ENCODE measurements at places on chromosomes 3 and 15.
A peak's percentile ranks its signal among the peaks of the same experiment; 100 is the strongest.

DNA sequence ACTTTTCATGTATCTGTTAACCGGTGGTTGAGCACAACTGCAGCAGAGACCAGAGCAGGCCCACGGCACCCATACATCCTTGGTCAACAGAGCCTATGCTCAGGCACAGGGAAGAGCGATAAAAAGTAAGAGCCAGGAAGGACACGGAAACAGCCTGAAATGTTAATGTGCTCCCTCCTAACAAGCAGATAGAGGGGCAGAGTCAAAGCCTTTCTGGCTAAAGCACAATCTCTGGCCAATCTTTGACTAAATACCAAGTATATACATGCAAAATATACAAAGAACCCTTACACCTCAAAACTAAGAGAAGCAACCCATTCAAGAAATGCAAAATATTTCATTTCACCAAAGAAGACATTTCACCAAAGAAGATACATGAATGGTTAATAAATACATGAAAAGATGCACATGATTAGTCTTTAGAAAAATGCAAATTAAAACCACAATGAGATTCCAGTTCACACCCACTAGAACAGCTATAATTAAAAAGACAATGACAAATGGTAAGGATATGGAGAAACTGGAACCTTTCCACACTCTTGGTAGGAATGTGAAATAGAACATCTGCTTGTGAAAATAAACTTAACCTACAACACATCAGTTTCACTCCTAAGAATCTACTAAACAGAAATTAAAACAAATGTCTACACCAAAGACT lies 88.0 kb downstream of the OSBPL10 start:
- peak; percentile 46 for DNase-seq

- no peak for DNase-seq
Observed at GRCh38 chr3:176505878-176506621, 691.2 kb downstream of the TBL1XR1 start.

DNA sequence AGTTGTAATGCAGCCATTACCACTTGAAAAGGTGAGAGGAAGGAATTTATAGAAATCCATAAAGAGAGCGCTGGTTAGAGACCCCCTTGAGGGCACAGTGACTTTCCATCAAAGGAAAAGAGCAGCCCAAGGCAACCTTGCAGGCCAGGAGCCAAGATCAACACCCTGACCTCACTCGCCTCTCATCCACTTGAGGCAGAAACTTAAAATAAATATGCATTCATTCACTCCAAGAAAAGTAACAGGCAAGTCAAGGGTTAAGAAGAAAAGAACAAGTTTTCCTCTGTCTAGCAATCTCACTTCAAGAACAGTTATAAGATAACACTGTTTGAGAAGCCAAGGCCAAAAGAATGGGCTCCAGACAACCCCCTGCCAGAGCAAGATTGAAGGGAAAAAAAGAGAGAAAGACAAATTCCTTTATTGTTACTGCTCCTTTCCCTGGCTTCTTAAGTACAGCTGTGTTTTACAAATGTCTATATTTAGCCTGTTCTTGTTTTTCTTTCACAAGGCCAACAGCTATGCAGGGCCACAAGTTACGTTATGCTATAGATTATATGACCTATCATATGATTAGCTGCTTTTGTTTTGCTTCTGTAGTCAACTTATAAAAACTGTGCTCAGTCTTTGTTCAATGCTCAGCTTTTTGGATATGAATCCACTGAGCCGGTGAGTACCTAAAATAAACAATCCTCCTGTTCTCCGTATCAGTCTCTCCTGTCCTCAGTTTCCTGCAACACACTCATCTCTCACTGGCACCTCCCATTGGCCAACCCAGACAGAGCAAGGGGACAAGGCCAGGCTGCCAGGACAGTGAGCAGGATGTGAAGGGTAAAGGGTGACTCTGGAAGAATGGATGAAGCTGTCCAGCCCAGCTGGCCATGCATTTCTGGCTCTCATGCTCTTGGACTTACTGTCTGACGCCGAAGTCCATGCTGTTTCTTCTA lies 15.8 kb upstream of the SSUH2 start:
- DNase-seq = peak; percentile 36

DNA sequence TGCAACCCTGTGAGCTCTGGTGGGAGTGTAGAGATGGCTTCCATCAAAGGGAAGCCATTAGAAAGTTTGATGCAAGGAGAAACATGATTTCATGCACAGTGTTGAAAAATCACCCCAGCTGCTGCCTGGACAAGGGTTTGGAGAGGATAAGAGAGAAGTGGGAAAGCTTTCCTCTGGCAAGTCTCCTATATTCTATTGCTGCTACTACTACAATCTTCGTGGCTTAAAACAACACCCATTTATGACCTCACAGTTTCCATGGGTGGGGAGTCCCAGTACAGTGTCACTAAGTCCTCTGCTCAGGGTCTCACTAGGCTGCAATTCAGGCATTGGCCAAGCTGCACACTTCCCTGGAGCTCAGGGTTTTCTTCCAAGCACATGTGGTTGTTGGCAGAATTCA lies 229.3 kb downstream of the TAFA4 start:
- DNase-seq = no peak

GRCh38 chr3:105686278-105686897 lies 182.4 kb downstream of the CBLB start:
- peak; percentile 18 for DNase-seq

DNA sequence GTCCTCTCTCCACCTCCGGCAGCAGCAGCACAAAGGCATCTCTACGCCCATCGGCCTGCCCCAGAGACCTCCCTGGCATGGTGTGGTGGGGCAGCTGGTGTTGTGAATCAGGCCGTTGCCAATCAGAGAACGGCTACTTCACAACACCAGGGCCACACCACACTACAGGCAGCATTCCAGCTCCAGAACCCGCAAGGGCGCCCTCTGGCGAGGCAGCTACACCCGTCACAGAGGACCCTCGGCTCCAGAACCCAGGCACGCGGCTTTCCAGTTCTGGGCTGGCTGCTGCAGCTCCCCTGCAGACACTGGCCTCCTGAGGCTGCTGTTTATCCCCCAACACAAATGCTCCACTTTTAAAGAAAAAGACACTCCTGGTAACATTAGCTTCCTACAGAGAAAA lies 127.5 kb upstream of the TOPAZ1 start:
- peak; percentile 57 for DNase-seq

GRCh38 chr3:184300378-184300720 lies 1.3 kb downstream of the PSMD2 start:
- no peak for DNase-seq

- no peak for DNase-seq
Observed at GRCh38 chr3:47909607-47910006, 106.6 kb downstream of the MAP4 start.

DNA sequence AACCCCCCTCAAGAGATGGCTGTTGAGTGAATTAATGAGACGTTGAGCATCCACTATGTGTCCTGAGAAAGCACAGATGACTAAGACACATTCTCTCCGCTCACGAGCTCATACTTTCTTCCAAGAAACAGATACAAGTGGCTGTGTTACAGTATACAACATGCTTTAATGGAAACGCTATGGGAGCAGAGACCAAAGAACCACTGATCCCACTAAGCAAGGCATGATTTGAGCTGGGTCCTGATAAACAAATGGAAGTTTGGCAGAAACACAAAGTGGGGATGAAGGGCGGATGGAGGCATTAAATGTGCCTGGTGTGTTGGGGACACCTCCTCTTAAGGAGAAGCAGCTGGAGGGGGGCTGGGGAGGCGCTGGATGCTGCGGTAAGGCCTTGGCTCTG lies 129.4 kb downstream of the UACA start:
- DNase-seq = no peak

- peak; percentile 54 for DNase-seq
Observed at GRCh38 chr3:184334470-184335158, 2.8 kb upstream of the FAM131A start.

DNA sequence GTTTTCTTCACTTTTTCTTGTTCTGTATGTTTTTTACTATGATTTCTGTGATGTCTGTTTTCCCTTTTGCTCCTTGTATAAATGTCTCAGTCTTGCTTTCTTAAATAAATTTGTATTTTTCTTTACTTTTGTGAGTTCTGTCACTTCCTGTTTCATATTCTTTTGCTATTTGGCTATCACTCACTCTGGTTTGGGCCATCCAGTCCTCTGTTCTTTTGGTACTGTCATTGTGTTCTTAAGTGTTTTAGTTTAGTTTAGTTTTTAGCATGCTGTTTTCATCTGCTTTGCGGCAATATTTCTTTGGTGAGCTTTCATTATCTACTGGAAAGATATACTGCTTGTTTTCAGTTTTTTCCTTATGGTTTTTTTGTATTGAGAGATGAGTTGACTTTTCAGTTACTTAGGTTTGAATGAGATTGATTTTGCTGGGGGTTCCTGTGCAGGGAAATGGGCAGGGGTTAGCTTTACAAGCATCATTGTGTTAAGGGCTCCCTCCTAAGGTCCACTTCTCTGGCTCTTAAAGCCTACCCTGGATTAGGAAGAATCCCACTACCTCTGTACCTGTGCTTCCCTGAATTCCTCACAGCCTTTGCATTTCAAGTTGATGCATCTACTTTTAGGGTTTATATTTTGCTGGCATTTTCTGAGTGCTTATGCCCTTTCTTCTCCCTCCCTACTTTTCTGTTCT lies 35.1 kb downstream of the PDCD6IP start:
- no peak for DNase-seq

- DNase-seq = no peak
Observed at GRCh38 chr3:170267793-170268192, 45.6 kb downstream of the PRKCI start.

DNA sequence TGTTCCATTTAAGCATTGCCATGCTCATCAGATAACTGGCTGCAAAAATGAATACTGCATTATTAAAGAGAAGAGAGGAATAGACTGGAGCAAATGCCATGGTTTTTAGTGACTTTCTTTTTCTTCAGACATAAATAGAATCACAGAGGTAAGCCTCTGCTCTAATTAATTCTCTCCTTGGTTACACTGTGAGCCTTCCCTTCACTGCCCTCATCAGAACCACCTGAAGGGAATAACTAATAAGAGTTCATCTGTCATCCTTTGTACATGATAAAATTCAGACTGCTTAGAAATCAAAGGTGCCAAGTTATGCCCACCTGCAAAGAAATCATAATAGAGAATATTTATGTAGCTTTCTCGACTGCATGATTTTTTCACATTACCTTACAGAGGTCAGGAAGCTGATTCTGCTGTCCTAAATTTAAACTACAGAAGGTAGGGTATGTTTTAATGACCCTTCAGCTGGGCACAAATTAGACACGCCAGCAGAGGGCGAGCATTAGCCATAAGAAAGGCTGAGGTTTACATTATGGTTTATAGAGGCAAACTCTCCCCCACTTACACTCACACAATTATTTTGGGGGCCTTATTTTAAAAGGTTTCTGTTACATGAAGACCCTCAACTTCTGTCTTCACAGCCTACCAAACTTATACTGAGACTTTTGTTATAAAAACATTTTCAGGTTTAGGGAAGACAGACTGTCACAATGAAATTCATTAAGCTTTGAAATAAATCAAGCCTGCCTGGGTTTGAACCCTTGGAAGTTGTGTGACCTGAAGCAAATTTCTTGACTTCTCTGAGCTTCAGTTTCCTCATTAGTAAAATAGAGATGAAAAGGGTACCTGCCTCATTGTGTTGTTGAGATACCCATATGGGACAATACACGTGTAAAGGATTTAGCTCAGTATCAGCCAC lies 15.3 kb upstream of the UNC13C start:
- DNase-seq = peak; percentile 19

- peak; percentile 24 for DNase-seq
Observed at GRCh38 chr3:105195260-105195659, 171.4 kb upstream of the ALCAM start.

- no peak for DNase-seq
Observed at GRCh38 chr3:33592999-33593398, 125.1 kb downstream of the CLASP2 start.

- DNase-seq = peak; percentile 55
Observed at GRCh38 chr3:23810343-23811184, 4.8 kb downstream of the UBE2E1 start.

DNA sequence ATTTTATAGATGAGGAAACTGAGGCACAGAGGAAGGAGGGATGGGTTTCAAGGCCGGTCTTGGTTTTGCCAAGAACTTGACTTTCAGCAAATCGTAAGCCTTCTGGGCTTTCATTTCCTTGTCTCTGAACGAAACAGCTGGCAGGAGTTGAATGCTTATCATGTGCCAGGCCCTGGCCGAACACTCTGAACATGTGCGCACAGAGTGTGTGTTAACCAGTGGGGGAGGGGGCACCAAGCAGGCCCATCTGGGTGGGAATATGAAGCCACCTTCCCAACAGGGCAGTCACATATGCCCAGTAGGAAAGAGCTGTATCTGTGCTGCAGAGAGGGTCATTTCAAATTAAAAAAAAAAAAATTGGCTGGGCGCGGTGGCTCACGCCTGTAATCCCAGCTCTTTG lies 29.3 kb downstream of the ZNF710 start:
- DNase-seq = no peak

- DNase-seq = no peak
Observed at GRCh38 chr3:148903022-148903442, 37.9 kb downstream of the CPA3 start.

- DNase-seq = no peak
Observed at GRCh38 chr3:26307787-26308186, 314.8 kb upstream of the LRRC3B start.

All from myocyte (in vitro differentiated cells).